MM.1S (cell line): ENCODE measurements at places on chromosomes 12 and 14.

DNA sequence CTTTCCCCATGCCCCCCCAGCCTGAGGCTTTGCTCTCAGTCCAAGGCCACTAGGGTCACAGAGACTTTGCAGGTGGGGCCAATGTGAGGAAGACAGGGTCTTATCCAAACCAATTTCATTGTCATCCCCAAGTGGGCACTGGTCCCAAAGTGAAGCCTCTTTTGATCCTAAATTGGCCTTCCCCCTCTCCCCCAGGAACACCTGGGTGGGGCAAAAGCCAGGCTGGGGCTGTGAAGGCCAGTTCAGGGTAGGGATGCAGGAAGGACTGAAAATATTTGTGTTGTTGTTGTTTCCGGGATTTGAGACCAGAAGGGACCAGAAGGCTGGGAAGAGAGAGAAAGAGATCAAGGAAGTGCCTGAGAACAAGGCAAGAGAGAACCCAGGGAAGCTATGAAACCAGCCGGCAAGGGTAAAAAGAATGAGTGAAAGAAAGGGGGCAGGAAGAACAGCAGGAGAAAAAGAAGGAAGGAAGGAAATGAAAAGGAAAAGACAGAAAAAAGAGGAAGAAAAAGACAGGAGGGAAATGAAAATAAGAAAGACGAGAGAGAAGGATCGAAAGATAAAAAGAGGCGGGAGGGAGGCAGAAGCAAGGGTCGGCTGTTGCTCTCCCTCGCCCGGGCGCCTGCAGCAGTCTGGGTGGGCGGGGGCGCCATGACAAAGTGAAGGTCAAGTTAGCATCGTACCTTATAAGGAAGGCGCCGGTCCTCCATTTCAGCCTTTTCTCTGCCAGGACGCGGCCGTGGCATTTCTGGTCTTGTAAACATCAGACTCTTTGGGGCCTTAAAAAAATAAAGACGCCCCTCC, 7.4 kb upstream of the HOXC11 start:
- DNase-seq: no peak

GRCh38 chr12:21336656-21337055, 1.9 kb upstream of the SLCO1A2 start:
- no peak for DNase-seq

DNA sequence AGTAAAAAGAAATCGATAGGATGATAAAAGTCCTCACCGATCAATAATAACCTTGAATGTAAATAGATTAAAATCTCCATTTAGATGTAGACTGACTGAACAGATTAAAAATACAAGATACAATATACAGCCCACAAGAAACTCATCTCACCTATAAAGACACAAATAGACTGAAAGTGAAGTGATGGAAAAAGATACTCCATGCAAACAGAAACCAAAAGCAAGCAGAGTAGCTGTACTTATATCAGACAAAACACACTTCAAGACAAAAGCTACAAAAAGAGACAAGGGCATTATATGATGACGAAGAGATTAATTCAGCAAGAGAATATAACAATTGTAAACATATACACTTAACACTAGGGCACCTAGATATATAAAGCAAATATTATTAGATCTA, 444.8 kb downstream of the RGS6 start:
- DNase-seq: peak; percentile 44

- DNase-seq: no peak
These were observed 16.9 kb downstream of the PLEKHD1 start for GRCh38 chr14:69501423-69501838.

DNA sequence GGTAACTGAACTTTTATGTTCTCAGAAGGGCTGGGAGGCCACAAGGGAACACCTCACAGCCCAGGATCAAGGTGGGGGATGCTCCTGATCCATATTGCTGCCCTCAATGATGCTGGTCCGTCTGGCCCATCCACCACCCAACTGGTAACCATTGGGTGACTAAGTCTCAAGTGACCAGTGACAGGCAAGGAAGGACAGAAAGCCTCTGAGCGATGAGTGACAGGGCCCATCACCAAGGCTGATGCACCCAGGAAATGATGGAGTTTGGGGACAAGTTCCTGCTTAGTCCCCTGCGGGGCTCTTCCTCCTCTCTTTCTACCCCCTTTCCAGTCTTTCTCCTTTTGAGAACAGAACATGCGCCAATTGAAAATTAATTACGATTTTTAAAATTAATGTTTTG, 2.6 kb upstream of the MMP19 start:
- DNase-seq: no peak
